ENCODE measurements at places on chromosomes 5 and 9.

- DNase-seq: no peak
These were observed 24.8 kb upstream of the ALDH1A1 start for GRCh38 chr9:72977670-72978069.

- DNase-seq: no peak
These were observed 55.8 kb downstream of the LRSAM1 start for GRCh38 chr9:127506814-127507750.

GRCh38 chr5:150503977-150504620, 3.8 kb upstream of the NDST1 start:
- no peak for DNase-seq

DNA sequence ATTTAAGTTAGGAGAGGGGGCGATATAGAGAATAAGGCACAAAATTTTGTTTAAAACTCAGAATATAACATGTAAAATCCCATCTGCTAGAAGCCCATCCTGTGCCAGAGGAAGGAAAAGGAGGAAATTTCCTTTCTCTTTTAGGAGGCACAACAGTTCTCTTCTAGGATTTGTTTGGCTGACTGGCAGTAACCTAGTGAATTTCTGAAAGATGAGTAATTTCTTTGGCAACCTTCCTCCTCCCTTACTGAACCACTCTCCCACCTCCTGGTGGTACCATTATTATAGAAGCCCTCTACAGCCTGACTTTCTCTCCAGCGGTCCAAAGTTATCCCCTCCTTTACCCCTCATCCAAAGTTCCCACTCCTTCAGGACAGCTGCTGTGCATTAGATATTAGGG, 18.3 kb downstream of the MOCS2 start:
- DNase-seq: no peak

DNA sequence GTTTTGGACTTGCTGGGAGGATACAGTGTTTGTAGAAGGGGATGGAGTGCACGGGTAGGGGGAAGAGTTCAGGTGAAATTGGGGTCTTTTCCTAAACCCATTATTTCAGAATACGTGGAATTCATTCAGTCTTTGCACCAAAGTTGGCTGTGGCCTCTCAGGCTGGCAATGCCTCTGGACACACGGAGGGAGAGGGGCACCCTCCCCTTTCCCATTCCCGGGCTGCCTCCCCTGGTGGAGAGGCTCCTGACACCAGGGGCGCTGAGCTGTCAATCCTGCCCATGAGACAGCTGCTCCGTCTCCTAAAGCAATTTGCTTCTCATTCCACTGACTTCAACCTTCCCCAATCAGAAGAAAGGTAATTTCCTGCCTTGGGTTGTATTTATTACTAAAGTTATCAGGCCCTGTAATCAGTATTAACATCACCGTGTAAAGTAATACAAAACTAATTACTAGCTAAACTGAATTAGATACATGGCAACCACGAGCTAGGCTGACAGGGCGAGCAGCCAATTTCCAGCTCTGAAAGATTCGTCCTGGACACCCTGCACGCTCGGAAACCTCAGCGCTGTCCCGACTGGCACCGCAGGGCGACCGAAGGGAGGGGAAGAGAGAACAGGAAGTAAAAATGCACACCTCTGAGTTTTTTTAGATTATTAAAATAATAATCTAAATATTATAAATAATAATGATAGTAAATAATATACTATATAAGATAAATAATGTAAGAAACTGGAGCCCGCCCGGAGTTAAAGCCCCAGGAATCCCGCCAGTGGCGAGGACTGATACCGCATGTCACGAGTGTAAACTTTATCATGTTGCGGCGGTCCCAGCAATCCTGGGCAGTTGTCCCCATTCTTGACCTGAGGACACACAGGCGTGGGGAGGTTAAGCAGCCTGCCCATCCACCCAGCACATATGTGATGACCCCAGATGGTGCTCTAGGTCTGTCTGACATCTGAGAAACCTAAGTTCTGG, 6.9 kb upstream of the OLFM1 start:
- no peak for DNase-seq

Measured in activated T-cell treated with anti-CD3 and anti-CD28 coated beads, Interleukin-2, amount 50 U/mL, for 1 hour (primary cell).